ENCODE measurements at places on chromosomes 6 and 20. TPM values are rescaled to one million over a fixed set of nuclear protein-coding genes. Genes with fewer than 3 reads are reported as not detected.

Gene TMC2
- not detected for total RNA-seq

Gene CLIC5
- total RNA-seq, result not detected

Gene SMLR1
- not detected for total RNA-seq

Gene PLA2G7
- total RNA-seq, result not detected

Gene KCNK16
- total RNA-seq, result not detected

Gene PROKR2
- not detected for total RNA-seq

Gene CFAP206
- not detected for total RNA-seq

Gene LRP11
- total RNA-seq, result 44.7 TPM

Gene SLC35D3
- total RNA-seq, result not detected

Gene C20orf202
- total RNA-seq, result not detected

Gene TM9SF4
- total RNA-seq, result 42.9 TPM

Gene PNLDC1
- total RNA-seq, result not detected

Gene PPP1R14C
- 7.8 TPM for total RNA-seq

Gene LGSN
- not detected for total RNA-seq

Gene IRAK1BP1
- total RNA-seq, result 1.6 TPM

Gene SIRPG
- not detected for total RNA-seq

Gene MMP24
- 0.16 TPM for total RNA-seq

Gene CRISP3
- not detected for total RNA-seq

Gene TMEM74B
- total RNA-seq, result 1.1 TPM

Gene BANF2
- not detected for total RNA-seq

Gene CHRNA4
- not detected for total RNA-seq

Gene ENPP3
- total RNA-seq, result 0.81 TPM

Gene POM121L2
- total RNA-seq, result not detected

Gene PTPN1
- 35.9 TPM for total RNA-seq

Gene NRSN2
- total RNA-seq, result 48.6 TPM

Gene HUS1B
- total RNA-seq, result not detected

Gene OPN5
- total RNA-seq, result not detected

Gene CST1
- not detected for total RNA-seq

Gene IMPG1
- not detected for total RNA-seq

Gene PREX1
- 6.9 TPM for total RNA-seq

Gene FAXC
- total RNA-seq, result not detected

Gene PHIP
- total RNA-seq, result 11.2 TPM

Gene HLA-DQA2
- not detected for total RNA-seq

Gene SLC29A1
- total RNA-seq, result 40.3 TPM

Gene TBC1D22B
- total RNA-seq, result 4.7 TPM

Gene WFDC2
- total RNA-seq, result not detected

Gene CAP2
- 4.7 TPM for total RNA-seq

Gene TNFRSF21
- total RNA-seq, result 29.8 TPM

Gene SLPI
- not detected for total RNA-seq

Gene PSMB8
- total RNA-seq, result 28.3 TPM

Gene NEU1
- 37.5 TPM for total RNA-seq

Gene CNR1
- total RNA-seq, result 3.2 TPM

Gene RSPH9
- 0.97 TPM for total RNA-seq

Gene GPR63
- total RNA-seq, result not detected

Gene SEMG2
- not detected for total RNA-seq

Gene LSM14B
- total RNA-seq, result 27.3 TPM

Gene TPX2
- total RNA-seq, result 20.9 TPM

Gene FAM217A
- not detected for total RNA-seq
